ENCODE measurements at places on chromosomes 1 and 21.

GRCh38 chr1:23592209-23592892 lies 33.0 kb upstream of the ID3 start:
- DNase-seq: no peak

DNA sequence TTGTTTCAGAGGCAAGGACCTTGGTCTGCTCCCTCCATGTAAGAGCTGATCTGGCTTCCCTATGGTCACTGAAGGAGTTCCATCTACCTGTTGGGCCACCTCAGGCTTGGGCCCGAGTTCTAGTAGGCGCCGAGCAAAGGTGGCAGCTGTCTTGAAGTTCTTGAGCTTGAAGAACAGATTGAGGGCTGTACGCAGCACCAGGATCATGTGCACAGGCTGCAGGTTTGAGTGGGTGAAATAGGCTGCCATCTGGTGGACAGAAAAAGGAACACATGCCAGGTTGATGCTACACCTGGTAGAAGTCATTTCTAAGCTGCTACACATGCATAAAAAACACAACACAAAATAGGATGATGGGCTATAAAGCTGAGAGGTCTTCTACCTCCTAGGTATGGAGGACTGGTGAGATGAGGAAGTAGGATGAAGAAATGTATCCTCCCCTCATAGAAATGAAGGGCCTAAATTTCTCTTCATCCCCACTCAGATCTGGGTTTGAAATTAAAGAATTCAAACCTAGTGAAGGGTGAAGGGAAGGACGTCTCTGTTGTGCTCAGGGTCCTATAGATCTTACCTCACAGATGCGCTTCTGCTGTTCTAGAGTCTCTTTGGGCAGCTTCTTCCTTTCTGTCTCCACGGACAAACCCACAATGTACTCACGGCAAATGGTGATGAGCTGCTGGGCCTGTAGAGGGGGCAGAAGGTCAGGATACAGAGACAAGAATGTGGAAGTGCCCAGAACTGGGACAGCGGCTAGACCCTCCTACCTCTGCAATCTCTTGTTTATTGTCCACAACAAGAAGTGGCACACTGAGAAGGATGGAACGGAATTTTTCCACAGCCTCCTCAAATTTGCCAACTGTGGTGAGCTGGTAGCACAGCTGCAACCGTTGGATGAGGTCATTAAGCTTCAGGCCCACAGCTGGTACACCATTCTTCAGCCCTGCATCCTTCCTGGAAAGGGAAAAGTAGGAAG lies 6.6 kb upstream of the PEX19 start:
- DNase-seq: peak; percentile 44

DNA sequence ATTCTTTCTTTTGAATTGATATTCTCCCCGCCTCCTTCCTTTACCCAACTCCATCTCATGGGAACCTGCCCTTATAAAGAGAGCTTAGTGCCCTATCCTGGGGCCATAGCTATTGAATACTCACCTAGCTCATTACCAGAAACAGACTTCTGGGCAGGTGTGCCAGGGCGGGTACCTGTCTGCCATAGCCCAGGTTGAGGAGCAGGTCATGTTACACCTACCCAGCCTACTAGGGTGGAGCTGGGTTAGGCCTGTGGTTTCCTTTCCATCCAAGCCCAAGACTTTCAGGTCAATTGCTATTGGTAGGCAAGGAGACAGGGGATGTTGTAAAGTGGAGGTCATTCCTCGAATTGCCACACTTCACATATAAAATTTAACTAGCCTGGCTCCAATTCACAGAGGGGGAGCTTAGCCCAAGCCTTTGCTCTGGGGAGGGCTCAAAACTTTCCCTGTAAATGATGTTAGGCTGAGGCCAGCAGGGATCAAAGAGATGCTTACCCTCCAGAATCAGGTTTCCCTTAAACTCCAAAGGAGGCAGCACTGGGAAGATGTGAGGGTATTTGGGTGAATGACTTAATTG lies 87.1 kb upstream of the IPO9 start:
- no peak for DNase-seq

GRCh38 chr1:70146488-70146887 lies 58.9 kb downstream of the LRRC40 start:
- DNase-seq: no peak

DNA sequence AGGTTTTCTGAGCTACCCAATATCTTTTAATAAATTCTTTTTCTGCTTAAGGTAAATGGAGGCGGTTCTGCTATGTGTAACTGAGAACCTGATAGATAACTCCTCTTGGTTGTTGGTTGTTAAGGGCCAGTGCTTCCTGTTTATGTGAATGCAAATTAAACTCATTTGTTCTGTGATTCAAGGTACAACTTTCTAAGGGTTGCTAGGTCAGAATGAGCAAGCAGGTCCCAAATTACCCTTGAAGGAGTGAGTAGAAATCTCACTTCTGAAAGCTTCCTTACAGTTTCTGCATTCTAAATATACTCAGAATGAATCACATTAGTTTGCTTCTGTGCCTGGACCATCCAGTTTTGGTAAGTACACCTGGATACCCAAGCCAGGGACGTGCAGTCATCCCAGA lies 15.5 kb upstream of the FAM78B start:
- DNase-seq: no peak

DNA sequence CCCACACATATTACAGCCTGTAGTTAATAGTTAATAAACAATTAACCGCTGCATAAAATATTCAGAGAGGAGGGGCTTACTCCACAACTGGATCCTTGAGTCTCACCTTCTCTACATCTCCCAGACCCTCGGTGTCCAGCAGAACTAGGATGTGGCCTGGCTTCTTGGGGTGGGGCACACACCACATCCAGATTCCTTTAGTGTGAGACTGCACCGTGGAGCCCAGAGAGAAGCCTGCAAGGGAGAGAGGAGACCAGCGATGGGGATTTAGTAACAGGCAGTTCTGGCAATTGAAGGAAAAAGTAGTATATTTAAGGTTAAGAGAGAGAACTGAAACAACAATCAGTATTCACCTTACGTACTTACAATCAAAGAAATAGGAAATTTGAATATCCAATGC lies 4.9 kb downstream of the GBP1 start:
- no peak for DNase-seq

DNA sequence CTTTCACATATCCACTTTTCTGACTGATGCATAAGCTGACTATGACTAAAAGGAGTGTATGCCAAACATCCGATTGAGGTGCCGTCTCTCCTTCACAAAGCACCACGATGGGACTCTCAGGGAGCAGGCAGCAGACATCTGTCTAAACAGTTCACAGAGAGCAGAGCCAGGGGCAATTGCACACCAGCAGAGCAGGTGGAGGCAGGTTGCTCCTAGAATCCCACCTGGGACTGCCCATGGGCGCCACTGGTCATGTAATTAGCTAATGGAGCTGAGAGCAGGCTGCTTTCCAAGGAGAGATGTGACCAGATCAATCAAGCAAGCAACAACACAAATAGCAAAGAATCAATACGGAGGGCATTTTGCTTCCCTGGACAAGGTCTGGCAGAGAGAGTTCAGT lies 30.5 kb upstream of the COA6 start:
- no peak for DNase-seq

DNA sequence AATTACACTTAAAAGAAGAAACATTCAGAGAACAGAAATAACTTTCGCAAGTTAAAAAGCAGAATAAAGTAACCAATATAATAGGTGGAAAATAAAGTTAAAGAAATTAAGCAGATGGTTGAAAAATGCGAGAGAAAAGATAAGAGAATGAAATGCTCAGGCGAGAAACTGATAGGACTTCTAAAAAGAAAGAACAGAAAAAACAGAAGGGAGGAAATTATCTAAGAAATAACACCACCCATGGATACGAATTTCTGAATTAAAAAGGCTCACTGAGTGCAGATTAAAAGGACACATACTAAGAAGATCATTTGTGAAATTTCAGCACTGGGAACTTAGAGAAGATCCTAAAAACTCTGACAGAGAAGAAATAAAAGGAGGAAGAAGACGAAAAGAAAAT lies 92.0 kb downstream of the HLX start:
- DNase-seq: no peak

- no peak for DNase-seq
Observed at GRCh38 chr1:15103211-15103610, 50.3 kb upstream of the TMEM51 start.

DNA sequence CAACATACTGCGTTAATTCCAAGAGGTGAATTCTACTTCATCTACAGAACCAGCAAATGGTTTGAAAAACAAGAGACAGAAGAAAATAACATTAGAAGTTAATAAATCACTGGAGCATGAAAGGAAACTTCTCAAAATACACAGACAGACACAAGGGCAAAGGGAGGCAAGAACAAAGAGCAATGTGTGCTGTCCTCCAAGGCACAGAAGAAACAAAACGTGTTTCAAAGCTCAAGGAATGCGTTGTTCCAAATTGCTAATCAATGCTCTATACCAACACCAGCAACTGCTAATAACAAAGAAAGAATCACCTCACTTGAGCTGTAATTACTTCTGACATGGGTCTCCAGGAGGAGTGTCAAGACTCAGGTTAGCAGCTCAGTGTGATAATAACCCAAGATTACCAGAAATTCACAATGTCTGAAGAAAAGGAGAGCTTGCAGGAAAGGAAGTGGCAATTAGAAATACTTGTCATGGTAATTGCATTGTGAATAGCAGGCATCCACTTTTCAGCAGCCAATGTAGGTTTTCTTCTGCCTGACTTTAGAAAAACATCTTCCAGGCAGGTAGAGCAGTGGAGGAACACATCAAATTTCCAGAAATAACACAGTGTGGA lies 175.4 kb downstream of the SEC16B start:
- no peak for DNase-seq

DNA sequence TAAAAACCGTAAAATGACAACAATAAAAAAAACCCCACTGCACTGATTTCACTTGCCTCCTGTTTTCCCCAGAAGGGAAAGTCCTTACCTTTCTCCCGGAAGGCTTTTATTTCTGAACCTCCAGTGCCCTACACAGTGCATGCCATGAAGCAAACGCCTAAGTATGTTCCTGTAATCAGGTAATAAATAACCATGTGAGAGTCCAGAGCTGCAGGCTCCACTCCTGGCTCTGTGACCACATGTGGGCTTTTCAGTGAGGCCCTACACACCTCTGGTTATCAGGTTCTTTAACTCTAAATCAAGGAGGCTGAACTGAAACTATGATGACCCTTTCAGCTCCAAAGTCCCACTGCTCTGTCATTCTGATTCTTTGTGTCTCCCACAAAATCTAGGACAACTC lies 20.8 kb upstream of the NR5A2 start:
- no peak for DNase-seq

DNA sequence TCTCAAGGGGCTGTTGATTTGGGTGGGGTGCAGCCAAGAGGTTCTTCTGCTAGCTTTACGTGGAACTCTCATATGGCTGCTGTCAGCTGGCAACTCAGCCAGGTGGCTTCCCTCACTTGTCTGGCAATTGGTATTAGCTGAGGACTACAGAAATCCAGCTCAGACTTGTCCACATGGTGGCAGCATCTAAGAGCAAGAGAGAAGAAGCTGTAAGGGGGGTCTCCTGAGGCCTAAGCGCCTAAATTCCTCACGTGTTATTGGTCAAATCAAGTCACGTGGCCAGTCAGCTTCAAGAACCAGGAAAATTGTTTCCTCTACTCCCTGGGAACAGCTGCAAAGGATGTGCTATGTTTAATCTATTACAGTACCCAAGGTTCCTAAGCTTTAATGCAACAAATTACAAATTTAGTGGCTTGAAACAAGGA lies 4.2 kb upstream of the DYRK3 start:
- DNase-seq: no peak

DNA sequence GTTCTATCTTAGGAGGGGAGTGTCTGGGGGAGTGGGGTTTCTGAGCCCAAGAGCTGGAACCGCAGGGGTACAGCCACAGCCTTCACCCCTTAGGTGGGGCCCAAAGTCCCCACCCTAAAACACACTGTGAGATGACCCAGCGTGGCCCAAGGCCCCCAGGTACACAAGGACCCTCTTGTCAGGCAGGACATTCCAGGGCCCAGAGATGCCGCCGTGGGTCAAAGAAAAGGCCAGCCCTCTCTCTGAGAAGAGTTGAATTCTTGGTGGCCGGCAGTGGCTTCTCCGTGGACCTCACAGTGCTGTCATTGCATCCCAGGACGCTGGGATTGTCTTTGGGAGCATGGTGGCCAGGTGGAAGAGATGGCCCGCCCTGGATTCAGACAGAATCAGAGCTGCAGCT lies 176.3 kb upstream of the C1orf174 start:
- DNase-seq: no peak

DNA sequence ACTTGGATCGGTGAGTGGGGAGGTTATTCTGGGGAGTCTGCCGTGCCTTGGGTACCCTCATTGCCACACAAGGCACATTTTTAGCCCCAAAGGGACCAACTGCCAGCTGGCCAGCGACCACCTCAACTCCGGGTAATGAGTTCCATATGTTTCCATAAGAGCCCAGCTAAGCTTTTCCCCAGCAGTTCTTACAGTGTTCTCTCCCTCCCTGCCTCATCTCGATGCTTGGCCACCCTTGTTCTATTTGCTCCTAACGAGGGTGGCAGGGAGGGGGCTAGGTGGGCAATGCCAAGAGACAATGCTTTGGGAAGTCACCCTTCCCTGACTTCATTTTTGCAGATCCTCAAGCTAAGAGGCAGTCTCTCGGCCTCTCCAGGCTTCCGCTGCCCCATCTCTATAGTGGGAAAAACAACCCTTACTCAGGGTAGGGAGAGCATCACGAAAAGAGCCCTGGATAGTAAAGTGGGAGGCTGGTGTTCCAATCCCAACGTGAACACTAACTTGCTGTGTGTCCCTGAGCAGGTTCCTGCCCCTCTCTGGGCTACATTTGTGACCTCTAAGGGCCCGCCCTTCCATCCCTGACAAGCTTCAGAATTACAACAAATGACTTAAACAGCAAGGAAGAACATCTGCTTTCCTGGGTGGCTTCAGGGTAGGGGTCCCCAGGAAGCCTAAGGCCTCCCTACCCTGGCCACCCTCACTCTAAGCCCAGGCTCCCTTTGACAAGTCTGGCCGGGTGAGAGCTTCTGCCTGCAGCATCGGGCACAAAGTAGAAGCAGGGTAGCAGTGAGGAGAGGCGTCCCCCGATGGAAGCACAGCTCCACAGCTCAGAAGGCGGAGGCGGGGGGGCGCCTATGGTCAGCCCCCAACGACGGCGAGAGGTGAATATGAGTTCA lies 5.8 kb downstream of the ID3 start:
- no peak for DNase-seq

DNA sequence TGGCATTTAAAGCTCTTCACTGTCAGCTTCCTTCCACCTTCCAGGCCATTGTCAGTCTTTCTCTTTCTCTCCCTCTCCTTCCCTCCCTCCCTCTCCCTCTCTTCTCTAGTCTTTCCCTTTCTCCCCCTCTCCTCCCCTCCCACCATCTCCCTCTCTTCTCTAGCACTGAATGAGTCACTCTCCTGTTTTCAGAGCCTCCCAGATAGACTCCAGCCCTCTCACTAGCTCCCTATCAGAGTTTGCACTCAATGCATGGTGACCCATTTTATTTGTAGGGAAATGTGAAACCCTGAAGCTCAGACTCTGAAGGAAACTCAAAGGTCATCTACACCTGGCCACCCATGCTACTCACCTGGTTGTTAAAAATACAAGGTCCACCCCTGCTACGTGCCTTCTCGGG lies 4.4 kb upstream of the MATN1 start:
- DNase-seq: no peak

- no peak for DNase-seq
Observed at GRCh38 chr1:42122408-42122807, 30.8 kb upstream of the GUCA2B start.
